ENCODE measurements at places on chromosomes 3 and 15.

GRCh38 chr3:42926310-42926709 is 20.4 kb downstream of the ZNF662 start:
- no peak for DNase-seq

GRCh38 chr3:135803028-135803692 is 162.4 kb upstream of the PPP2R3A start:
- no peak for DNase-seq

DNA sequence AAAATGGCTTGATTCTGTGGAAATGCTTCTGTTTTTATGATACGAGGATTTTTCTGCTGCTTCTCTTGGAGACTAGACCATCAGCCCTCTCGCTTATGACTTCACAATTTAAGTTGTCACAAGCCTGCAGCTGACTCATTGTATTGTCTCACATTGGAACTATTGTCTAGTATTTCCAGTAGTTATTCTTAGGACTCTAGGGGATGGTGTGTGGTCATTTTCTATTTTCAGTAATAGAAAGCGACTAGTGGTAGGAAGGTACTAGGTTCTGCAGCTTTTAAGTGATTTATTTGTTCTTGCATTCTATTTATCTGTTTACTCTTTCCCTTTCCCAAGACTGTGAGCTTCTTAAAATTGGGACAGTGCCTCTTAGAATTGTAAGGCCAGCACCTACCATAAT is 66.3 kb upstream of the CRTC3 start:
- DNase-seq: no peak

DNA sequence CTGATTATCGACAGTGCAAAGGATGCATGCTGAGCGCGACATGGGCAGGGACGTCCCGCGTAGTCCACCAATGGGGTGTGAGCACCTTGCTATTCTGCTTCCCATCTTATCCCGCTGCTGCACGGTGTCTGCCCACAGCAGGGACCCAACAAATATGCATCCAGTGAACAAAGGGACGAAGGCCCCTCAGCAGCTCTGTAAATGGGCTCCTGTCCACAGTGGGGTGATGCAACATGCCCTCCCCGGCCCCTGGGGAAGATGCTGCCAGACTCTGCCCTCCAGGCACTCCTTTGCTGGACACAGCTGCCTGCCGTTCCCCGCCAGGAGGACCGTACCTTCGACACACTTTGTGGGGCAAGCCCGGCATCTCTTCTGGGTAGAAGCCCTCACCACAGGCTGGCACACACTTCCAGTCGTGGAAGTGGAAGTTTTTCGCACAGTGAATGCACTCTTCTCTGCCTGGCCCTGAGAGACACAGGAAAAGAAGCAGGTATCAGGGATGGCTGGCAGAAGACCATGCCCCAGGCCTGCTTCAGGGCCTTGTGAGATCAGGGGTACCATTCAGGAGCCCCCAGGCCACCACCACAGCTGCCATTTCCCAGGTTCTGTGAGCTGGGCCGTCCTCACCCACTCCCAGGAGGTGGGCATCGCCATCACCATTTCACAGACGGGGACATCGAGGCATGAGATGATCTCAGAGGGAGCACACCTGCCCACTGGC is 18.2 kb upstream of the SNRPA1 start:
- no peak for DNase-seq
